ENCODE measurements at places on chromosomes 2 and 18.

GRCh38 chr2:144390424-144391020 lies 129.4 kb downstream of the ZEB2 start:
- DNase-seq, result no peak

DNA sequence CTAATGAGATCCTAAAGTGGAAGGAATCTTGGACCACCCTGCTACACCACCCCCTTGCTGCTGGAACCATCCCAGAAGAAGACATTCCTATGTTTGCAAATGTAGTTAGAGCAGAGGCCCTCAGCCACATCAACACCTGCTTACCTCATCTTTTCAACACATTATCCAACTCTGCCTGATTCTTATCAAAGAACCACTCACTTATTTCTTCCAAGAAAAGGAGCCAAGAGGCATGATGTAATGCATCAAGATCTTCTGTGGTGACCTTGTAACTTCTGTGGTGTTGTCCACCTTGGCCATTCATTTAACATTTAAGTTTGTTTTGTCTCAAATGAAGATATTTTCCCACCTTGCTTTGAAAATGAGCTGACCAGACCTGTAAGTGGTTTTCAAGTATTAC lies 338.1 kb downstream of the CTNNA2 start:
- no peak for DNase-seq

- DNase-seq, result peak; percentile 85
Measured at GRCh38 chr2:187102381-187102780, 253.4 kb upstream of the ZSWIM2 start.

DNA sequence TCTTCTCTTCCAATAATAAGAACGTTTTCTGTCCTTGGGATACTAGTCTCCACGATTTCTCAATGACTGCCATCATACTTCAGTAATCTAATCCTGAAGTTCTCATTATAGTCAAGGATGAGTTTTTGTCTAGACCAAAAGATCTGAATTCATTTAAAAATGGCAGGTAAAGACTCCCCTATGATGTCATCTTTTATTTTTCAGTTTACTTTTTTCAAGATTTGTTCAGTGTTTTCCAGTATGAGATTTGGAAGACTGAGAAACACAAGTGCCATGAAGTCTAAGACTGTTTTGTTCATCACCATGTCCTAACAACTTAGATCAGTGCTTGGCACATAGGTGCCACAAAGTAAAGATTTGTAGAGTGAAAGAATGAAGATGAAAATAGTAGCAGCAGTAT lies 35.8 kb upstream of the PPP4R3B start:
- DNase-seq, result no peak

- no peak for DNase-seq
Measured at GRCh38 chr18:41969881-41970280, 14.8 kb downstream of the PIK3C3 start.

- DNase-seq, result no peak
Measured at GRCh38 chr2:134333646-134334189, 79.8 kb downstream of the MGAT5 start.

- DNase-seq, result no peak
Measured at GRCh38 chr2:165804719-165805118, 10.7 kb upstream of the GALNT3 start.

- no peak for DNase-seq
Measured at GRCh38 chr2:240619506-240620148, 5.7 kb upstream of the GPR35 start.

GRCh38 chr2:241205086-241205485 lies 16.6 kb downstream of the ANO7 start:
- no peak for DNase-seq

DNA sequence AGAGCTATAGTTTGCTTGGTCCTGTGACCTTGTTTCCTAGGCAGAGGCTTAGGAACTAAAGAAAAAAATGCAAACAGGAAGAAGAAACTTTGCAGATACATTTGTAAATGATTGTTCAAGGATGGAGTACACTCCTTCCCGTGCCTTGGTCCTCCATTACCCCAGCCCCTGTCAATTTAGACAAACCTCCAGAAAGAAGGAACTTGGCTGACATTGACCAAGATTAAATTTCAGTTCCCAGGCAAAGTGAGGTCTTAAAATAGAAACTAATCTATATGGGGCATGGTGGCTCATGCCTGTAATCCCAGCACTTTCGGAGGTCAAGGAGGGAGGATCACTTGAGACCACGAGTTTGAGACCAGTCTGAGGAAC lies 179.9 kb upstream of the FN1 start:
- DNase-seq, result no peak

DNA sequence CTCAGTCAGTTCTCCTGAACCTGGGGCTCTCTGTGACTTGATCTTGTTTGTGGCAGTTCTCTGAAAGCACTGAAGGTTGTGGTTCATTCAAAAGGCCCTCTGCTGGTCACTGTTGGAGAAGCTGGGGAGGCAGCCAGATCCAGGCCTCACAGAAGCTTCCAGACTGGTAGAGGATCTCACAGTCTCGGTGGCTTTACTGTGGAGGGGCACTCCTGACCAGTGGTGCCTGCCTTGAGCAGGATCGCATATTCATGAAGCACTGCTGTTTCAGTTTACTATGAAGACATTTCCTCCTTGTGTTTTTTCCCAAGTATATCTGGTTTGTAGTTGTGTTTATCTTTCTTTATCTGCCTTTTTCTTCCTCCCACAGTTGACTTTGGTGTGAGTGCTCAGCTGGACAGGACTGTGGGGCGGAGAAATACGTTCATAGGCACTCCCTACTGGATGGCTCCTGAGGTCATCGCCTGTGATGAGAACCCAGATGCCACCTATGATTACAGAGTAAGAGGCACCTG lies 133.9 kb downstream of the MAP4K4 start:
- peak; percentile 90 for DNase-seq

All from adipocyte (in vitro differentiated cells).